ENCODE measurements at places on chromosomes 2 and 18.

GRCh38 chr2:156892467-156893281 lies 364.8 kb upstream of the GALNT5 start:
- peak; percentile 53 for DNase-seq

GRCh38 chr2:148614322-148615049 lies 30.1 kb upstream of the EPC2 start:
- DNase-seq = peak; percentile 35

GRCh38 chr2:12624905-12625598 lies 91.7 kb upstream of the TRIB2 start:
- no peak for DNase-seq

GRCh38 chr2:209145941-209146681 lies 277.7 kb upstream of the MAP2 start:
- DNase-seq = no peak

- no peak for DNase-seq
Measured at GRCh38 chr2:32688541-32688940, 60.7 kb downstream of the TTC27 start.

- peak; percentile 50 for DNase-seq
Measured at GRCh38 chr18:58529714-58530354, 99.1 kb downstream of the ALPK2 start.

GRCh38 chr2:128466776-128467175 lies 148.1 kb upstream of the HS6ST1 start:
- DNase-seq = no peak

DNA sequence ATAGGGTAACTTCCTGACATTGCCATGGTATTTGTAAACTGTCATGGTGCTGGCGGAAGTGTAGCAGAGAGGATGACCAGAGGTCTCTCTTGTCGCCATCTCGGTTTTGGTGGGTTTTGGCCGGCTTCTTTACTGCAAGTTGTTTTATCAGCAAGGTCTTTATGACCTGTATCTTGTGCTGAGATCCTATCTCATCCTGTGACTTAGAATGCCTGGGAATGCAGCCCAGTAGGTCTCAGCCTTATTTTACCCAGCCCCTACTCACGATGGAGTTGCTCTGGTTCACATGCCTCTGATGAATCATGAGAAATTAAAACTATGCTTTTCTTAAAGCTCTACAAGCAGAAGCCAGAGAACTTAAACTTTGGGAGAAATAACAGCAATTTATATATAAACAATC lies 12.7 kb upstream of the NFU1 start:
- no peak for DNase-seq

DNA sequence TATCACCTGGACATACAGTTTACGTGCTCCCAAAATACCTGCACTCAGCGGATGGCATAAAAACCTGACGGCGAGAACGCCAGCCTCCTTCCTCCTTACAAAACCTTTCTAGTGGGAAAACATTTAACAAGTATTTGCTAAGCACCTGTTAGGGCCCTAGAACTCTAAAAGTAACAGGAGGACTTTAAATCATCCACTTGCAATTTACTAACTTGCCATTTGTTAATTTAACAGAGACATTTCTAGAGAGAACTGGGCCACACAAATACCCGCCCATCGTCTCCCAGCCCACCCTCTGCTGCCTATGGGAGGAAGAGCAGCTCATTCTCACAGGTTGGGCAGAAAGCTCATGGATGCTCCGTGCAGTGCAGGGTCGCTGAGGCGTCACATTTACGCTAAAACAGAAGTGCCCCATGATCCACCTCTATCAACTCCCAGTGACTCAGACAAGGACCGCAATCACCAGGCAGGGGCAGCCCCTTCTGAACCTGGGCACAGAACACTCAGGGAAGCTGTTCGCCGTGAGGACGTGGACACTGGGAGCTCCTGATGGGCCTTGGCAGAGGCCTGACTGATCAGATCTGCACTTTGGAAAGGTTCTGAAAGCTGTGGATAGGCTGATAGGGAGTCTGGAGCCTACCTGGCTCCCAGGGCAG lies 106.9 kb downstream of the HDAC4 start:
- DNase-seq = peak; percentile 54

DNA sequence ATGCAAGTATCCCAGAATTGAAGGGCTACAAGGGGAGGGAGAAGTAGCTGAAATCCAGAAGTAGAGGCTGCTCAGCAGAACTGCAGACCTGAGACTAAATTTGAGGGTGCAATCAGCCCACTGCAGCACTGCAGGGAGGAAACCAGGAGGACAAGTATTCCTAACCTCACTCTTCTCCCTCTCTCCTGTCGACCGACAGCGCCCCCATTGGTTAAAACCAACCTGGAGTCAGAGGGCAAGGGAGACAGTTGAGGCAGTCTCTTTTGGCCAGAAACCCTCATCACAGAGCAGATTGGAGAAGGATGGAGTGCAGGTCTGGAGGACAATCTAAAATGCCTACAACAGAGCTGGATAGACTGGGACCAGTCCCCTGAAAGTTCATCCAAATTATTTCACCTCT lies 768.9 kb upstream of the KLHL29 start:
- no peak for DNase-seq

GRCh38 chr2:206797376-206797775 lies 32.0 kb downstream of the FASTKD2 start:
- no peak for DNase-seq

- no peak for DNase-seq
Measured at GRCh38 chr2:203510256-203510940, 24.7 kb downstream of the RAPH1 start.

DNA sequence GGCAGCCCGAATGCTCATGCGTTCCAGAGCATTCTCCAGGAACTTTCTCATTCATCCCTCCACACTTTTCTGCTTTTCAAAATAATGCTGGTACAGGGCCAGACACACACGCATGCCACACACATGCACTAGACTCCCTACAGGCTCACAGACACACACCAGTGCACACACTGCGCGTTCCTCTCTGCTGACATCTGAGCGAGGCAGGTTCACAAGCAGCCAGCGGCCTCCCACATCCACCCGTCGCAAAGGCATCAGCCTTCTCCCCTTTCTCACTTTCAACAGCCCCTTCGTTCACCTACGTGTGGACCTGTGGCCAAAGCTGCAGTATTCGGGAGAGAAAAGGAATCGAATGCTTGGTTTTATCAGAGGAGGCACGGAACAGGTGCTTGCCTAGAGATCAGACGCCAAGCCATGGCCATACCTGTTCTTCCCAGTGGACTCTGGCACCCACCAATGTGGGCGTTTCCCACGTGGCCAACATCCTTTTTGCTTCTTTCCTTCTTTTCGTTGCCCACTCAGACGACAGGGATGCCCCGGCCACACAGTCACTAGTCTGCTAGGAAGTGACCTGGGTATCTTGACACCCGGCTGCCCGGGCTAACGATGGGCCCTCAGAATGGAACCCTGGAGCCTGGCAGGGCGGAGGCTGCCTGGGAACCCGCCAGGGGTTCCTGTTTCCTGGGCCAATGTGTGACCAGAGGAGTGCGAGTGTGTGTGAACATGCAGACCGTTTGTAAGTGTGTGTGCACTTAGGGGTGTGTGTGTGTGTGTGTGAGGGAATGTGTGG lies 85.8 kb upstream of the ID2 start:
- DNase-seq = no peak

- DNase-seq = no peak
Measured at GRCh38 chr18:34583895-34584294, 126.2 kb upstream of the DTNA start.

- no peak for DNase-seq
Measured at GRCh38 chr2:158841850-158842249, 46.7 kb downstream of the DAPL1 start.

Measured in K562 (cell line).